CD4-positive, alpha-beta T cell treated with Interleukin-6 at 100 ng/mL for 8 hours (primary cell): ENCODE measurements at places on chromosomes 11 and 22.

DNA sequence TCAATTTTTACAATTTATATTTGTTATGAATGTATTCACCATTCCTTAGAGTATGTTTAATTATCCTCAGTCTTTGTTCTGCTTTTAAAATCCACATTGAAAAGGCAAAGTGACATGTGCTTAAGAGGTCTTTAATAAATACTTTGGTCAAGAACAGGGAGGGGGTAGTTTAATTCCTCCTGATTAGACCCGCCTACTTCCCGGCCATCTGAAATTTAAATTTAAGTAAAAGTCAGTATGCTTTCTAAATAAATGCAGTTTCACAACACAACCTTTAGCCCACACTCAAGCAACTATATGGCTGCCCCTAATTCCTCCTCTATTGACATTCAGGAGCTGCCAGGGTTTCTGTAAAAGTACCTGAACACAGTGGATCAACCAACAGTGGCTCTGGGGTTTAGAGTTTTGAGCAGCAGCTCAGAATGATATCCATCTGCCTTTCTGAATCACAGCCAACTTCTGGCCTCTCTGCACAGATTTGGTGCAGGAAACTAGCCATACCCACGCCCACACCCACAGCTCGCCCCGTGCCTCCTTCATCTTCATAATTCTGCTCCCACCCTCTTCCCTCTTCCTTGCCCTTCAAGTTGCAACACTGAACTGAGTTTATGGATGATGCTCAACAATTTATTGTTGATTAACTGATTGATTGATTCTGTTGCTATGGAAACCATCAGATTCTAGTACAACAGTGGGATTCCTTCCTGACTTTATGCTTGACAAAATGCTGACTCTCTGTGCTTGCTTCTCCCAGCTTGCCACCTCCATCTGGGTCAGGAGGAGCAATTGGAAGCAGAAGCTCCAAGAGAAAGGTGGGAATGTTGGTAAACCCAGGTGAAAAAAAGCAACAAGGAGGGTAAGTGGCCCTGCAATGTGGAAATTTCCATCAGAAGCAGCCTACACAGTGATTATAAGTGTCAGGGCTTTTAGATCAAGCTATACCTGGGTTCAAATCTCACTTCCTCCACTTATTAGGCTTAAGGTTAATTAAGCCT is 70.8 kb downstream of the PANX1 start:
- DNase-seq = no peak

GRCh38 chr11:64563966-64564365 is 27.1 kb upstream of the SLC22A12 start:
- no peak for DNase-seq

DNA sequence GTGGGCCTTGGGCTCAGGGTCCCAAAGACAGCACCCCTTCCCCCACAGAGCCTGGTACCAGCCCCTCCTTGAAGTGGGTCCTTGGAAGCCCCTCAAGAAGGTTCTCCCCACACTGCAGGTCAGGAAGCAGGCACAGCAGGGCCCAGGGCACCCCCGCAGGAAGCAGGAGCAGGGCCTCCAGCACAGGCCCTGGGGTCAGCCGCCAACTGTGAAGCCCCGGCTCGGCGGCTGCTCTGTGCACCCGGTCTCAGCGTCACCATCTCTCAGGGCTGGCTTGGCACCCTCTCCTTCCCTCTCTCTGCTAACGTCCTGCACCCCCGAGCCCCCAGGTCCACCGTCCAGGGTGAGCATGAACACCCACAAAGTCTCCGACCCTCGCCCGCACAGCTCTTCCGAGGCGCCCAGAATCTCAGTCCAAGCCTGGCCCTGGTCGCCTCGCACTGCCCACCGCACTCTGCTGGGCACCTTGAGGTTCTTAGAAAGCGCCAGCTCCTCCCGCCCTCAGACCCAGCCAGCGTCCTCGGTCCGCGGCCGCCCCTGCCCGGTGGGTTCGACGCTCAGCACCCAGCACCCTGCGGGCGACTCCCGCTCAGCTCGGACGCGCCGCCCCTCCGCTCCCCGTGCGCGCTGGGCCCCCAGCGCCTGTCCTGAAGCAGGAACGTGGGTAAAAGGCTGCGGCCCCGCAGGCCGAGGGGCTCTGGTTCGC is 1.4 kb upstream of the SIGIRR start:
- no peak for DNase-seq

DNA sequence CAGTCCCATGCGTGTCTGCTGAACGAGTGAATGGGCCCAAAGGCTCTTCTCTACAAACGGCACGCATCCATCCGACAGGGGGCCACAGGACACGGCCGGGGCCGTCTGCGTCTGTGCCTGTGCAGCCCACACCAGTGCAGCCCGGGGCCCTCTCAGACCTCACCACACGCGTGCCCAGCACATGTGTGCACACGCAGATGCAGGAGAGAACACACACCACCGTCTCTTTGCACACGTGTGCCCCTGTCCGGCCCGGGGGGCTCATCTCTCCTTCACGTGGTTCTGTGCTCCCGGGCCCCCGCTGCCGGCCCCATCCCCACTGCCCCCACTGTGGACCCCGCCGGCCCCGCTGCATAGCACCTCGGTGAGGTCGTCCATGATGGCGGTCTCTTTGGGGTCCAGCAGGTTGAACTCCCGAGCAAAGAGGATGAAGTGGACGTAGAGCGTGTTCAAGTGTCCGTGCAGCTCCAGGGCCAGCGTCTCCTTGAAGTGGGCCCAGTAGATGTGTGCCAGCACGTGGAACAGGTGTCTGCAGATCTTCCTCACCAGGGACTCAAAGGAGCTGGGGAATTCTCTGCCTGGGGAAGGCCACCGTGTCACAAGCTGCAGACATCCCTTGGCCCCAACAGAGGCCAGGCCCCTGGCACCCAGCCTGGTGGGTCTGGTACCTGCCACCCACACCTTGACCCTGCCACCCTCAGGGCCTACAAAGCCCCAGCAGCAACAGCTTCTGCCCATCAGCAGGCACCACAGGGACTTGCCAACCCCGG is 16.5 kb downstream of the MOB2 start:
- no peak for DNase-seq

- no peak for DNase-seq
Observed at GRCh38 chr11:128580612-128581011, 6.7 kb downstream of the ETS1 start.

- DNase-seq = no peak
Observed at GRCh38 chr11:30683176-30683575, 97.0 kb upstream of the MPPED2 start.

DNA sequence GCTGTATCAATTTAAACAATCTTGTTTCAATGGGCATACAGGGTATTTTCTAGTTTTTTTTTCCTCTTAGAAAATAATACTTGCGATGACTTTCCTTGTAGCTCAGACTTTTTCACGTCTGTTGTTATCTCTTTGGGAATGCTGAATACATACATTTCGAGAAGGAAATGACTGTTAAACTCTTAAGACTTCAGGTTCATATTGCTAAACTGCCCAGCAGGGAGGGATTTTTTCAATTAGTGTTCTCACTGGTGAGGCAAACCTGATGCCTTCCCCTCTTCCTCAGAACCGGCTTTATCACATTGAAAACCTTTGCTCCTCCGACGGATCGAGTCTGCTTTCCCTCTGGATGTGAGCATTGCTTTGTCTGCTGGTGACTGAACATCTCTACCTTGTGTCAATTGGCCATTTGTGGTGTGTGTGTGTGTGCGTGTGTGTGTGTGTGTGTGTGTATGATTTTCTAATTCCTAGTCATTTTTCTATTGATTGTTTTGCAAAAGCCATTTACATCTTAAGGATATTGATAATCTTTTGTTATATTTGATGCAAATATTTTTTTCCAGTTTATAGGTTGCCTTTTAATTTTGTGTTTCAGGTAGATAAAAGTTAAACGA is 6.6 kb downstream of the NEAT1 start:
- no peak for DNase-seq

GRCh38 chr11:124199702-124200101 is 16.6 kb downstream of the OR10D3 start:
- no peak for DNase-seq

DNA sequence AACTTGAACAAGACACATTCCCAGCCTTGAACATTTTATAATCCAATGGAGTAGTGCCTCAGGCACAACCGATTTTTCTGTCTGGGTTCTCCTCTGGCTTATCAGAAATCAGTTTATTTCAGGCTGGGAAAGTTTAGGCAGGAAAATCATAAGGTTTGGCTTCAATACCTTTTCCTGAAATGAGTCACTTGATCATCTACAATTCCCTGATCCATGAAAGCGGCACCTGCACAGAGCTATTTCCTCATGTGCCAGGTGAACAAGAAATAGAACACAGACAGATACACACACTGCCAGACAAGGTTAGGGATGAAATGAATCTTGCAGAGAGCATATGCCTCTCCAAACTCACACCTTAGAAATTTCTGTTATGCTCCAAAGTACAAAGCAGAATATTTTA is 106.7 kb upstream of the OR9G4 start:
- no peak for DNase-seq

GRCh38 chr11:15617126-15617525 is 502.4 kb downstream of the INSC start:
- no peak for DNase-seq

DNA sequence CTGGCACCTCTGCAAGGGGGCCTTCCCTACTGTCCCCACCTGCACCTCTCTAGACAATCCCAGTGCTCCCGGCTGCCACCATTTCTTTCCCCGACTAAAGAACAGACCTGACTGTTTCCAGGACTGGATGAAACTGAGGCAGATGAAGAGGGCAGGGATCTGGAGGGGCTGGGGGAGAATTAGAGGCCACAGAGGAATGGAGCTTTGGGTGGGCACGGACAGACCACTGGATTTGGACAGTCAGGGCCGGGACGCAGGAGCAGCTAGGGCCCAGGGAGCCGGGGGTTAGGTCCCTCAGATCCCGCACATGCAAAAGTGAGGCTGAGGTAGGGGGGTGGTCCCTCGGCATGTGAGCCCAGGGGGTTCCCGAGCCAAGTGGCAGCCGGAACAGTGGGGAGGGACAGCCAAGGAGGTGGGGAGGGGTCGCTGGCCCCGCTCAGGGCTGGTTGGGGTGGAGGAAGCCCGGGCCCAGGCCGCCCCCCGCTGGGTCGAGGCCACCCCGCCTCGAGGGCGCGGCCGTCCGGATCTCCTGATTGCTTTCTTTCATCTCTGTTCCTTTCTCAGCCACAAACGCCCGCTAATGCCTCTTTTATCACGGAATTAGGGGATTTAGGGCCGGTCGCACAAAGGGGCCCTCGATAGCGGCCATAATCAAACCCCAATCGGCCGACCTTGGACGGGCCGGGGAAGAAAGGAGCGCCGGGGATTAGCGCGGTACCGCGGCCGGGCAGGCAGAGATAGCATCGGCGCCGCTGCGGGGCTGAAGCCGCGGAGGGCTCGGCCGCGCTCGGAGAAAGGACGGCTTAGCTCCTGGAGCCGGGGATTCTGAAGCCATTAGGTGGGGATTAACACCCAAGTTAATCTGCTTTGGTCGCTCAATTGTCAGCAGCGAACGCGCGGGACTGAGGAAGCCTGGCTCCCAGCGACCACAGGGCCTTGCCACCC is 9.3 kb downstream of the SLC25A1 start:
- no peak for DNase-seq

DNA sequence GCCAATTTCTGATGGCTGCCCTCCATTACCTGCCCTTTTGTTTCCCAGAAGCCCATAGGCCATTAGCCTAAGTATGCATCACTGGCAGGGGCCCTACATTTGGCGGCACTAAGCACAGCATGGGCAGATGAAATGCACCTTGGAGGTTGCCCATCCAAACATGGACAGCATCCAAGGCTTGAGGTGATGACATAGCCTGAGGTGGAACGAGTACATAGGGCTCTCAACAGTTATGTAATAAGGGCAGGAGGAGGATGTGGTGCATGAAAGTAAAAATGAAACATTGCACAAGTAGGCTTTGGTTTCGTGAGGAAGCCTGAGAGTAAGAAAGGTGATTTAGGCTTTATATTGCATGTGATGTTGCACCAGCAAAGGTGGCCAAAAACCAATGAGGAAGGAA is 148.1 kb downstream of the FAM76B start:
- DNase-seq = peak; percentile 62

DNA sequence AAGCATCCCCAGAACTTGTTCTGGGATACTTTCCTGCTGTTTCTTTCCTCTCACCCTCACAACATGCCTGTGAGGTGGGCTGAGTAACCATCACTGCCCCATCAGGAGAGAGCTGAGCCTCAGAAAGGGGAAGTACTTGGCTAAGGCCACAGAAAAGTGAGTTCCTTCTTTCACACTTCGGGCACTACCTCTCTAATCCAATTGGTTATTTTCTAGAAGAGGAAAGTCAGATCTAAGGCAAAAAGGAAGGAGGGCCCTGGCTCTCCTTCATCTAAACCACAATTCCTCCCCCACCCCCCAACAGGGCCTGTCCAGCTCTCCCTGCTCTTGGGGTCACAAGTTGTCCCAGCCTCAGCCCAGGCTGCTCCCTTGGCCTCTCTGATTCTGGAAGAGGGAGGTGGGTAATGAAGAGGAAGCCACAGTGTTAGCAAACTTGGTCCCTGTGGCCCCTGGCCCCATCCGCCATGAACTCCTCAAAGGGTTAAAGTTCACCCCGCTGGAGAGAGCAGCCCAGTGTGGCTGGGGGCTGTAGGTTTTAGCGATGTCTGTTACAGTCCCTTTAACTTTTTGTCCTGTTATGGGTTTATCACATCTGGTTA is 34.0 kb downstream of the SLC22A12 start:
- DNase-seq = no peak

GRCh38 chr11:88131764-88132470 is 43.3 kb downstream of the RAB38 start:
- no peak for DNase-seq

DNA sequence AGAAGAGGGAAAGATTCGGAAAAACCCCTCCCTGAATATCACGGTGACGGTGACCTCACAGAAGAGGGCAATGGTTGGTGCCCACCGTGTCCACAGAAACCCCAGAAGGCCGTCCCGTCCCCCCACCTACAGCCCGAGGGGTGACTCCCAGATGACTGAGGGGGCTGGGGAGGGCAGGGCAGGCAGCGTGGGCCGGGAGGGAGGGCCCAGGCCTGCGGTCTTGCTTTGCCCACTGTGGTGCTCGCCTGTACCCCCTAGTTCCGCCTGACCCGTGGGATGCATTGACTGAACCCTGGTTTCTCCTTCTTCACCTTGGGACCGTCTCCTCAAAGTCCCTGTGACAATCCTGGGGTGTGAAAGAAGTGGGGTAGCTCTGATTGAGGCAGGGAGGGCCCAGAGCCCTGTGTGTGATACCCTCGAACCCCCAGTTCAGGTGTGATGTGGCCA is 526.7 kb downstream of the BRD1 start:
- DNase-seq = no peak

DNA sequence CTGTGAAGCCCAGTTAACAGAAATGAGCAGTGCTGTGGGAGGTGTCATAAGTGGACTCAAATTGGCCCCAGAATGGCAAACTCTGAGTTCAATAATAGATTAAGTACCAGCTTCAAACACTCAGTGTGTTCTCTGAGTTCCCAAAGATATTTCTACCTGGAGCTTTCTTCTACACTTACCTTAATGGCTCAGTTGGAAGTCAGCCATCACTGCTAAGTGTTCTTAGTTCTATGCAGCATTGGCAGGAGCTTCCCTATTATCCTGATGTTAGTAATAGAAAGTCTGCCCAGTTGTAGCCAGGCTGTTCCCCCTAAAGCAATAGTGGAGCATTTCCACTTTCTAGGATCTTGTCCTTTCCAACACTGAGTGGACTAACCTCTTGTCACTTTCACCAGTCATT is 9.7 kb upstream of the PIK3IP1 start:
- DNase-seq = no peak
